Hematopoietic multipotent progenitor cell treated with erythropoietin and hydrocortisone succinate and interleukin-3 and kit ligand, for 17 days (in vitro differentiated cells): ENCODE measurements at places on chromosomes 11 and 22.

GRCh38 chr22:50586416-50586815 is 3.8 kb upstream of the CHKB start:
- DNase-seq = no peak

GRCh38 chr11:128261011-128261421 is 326.3 kb downstream of the ETS1 start:
- DNase-seq = no peak

DNA sequence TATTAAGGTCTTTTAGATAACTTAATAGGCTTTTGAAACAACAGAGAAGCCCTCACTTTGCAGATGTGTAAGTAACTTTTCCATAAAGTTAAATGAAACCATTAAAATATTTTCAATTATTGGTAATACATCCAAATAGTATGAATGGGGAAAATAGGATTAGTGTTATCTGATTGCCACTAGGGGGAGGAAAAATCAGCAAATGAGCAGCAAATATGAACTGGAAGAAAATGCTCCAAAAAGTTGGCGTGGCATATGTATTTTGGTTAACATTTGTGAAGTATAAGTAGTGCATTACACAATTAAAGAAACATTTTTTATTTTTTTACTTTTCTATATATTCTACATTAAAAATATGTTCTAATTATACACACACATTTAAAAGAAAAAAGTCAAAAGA is 259.8 kb upstream of the ANO5 start:
- no peak for DNase-seq

GRCh38 chr11:109247071-109247470 is 174.9 kb upstream of the C11orf87 start:
- DNase-seq = no peak

DNA sequence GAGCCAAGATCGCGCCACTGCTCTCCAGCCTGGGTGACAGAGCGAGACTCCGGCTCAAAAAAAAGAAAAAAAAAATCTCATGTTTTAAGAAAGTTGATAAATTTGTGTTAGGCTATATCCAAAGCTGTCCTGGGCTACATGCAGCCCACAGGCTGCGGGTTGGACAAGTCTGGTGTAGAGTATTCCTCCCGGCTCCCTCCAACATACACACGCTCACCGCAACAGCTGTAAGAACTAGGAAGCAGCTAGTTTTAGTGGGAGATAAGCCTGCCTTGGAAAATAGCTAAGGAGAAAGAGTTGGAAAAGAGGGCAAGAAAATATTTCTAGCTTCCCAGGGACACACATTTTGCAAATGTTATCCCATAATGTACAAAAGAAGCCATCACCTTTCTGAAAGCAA is 46.6 kb downstream of the CELF1 start:
- DNase-seq = no peak

DNA sequence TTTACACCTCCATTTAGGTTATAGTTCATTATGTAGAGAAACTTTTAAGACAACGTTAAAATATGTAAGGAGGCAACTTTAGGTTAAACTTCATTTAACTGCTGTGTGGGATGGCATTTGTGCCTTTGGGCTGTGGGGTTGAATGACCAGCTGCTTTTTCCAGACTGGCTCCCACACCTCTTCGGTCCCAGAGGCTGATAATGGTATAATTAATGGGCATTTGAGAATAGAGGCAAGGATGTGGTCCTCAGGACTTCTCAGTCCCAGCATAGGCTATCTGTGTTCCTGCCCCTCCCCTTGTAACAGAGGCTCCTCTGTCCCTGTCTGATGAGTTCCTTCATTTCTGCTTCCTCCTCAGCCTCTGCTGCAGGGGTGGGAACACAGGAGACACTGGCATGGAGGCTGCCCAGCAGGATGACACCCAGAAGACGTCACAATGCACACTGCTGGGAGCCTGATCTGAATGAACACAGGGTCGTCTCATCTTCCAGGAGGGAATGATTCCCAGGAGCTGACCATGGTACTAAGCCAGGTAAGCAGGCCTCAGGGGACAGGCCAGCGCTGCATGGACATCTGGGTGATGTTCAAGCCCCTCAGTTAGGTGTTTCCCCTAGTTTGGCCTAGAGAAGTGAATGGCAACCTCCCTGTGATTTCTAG is 17.1 kb upstream of the GNAZ start:
- DNase-seq = no peak

DNA sequence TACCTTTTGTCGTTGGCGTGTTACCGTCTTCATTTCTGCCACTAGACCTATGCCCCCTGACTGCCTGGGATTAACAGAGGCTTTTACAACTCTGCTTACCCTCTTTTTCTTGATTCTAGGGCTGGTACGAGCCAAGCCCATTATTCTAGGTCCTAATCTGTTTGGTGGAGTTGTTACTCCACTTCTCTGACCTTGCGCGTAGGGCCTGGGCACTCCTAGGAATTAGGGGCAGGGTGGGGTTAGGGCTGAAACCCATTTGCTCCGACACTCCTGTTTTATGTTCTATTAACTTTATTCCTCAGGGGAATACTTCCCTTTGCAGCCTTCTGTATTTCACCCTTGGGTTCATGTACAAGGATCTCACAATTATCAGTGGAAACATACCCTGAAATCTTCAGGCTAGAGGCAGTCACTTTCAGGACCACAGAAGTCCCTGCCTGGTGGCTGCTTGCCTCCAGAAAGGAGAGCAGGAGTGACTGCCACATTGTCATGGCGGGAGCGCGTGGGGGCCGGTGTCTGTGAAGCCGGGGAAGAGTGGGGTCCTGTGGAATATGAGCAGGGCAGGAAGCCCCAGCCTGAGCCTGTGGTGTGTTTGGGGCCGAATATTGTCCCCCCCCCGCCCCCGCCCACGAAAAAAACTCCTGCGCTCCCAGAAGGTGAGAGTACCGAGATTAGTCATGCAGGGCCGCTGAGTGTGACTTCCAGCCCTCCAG is 731 bp upstream of the SLC37A2 start:
- DNase-seq = no peak

DNA sequence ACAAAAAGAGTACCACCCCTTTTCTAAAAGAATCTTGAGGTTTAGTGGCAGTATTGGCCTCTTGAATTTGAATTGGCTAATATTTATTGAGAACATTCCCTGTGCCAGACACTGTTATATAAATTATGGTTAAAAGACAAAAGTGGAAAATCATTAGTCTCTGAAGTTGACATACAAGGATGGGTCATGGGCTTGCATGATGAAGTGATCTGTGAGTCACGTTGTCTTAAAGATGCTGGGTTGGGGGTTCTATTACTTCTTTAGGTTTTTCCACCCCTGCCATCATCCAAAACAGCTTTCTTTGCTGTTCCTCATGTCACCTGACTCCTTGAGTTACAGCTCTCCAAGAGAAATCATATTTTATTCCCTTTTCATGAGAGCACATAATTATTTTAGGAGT is 85.0 kb downstream of the CD44 start:
- DNase-seq = no peak

DNA sequence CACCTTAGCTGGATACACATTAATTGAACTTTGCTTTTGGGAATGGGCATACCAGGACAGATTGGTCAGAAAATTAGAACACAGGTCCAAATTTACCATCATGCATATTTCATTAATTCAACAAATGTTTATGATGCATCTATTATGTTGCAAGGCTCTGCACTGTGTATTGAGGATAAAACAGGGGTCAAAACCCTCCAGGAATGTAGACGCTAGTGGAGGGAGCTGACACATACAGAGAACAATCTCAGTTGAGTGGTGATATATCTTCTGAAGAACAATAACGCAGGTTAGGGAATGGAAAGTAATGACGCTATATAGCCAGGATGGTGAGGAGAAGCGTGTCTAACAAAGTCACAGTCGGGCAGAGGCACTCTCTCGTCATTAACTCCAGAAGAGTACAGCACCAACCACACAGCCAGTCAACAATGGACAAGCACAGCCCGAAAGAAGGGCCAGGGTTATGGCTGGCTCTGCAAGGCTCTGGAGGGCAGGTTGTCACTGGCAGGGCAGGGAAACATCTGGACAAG is 3.8 kb downstream of the FLI1 start:
- DNase-seq = no peak

DNA sequence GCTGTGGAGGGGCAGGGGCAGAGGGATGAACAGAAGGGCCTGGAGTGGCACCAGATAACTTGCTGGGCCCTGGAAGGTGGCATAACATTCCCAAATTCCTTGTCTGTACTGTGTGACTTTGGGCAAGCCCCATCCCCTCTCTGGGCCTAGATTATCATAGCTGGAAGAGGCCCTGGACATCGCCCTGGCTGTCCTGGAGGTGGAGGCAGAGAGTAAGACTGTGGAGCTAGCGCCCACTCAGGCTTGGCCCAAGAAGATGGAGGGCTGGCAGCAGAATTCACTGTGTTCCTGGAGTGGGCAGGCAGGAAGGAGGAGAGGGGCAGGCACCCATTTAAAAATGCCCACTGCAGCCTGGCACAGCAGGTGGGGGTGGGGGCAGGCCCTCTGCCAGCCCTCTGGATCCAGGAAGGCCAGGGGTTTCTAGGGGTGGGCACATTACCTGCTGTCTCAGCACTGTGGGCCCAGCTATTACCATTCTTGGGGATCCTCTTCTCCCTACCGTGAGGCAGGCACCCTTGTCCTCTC is 22.6 kb downstream of the ARHGEF17 start:
- no peak for DNase-seq

DNA sequence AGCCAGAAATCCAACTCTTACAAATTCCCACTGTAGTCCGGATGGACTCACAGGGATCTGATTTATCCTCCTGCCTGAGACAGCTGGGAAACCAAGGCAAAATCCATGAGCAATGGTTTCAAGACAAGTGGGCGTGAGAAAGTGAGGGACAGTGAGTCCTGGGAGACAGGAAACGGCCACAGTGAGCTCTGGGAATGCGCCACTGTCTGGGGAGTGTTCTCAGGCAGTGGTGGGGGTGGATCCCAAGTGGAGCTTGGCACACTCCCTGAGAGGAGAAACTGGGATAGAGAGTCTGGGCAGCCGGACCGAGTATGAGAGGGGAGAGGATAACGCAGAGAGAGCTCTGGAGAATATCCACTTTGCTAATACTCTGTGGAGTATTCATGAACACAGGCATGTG is 9.8 kb downstream of the IL17REL start:
- no peak for DNase-seq

DNA sequence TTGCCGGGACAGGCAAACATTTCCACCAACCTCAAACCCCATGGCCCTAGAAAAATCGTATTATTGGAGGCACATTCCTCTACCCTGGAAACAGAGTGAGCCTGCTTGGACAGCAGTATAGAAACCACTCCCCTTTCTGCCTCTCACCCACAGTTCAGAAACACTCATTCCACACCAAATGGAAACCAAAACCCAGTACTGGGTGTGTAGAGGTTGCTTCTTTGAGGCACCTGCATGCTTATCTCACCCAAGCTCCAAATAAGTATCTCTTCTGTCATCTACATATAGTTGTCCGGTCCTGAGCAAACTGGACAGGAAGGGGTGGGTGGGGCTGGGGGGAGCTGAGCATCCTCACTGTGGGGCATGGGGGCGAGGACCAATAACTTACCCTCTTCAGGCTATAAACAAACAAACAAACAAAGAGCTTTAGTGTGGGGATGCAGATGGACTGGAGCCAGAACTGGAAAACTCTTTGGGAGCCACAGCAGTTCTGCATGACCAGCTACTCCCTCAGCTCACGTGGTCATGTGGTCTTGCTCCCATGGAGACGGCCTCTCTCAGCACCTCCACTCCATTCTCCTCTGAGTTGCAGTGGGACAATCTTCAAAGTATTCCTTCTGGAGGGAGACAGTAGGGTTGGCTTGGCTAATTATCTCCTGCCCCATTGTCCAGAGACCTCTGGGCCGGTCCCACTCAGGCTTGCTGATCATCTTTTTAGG is 1.0 kb upstream of the PLAAT2 start:
- no peak for DNase-seq

- DNase-seq = no peak
Observed at GRCh38 chr11:69913591-69914285, 94.5 kb upstream of the FGF3 start.

GRCh38 chr11:108534274-108534882 is 36.2 kb upstream of the POGLUT3 start:
- no peak for DNase-seq

- DNase-seq = no peak
Observed at GRCh38 chr11:125063429-125064043, 431 bp downstream of the SLC37A2 start.

- no peak for DNase-seq
Observed at GRCh38 chr11:33652431-33652830, 48.2 kb downstream of the C11orf91 start.

DNA sequence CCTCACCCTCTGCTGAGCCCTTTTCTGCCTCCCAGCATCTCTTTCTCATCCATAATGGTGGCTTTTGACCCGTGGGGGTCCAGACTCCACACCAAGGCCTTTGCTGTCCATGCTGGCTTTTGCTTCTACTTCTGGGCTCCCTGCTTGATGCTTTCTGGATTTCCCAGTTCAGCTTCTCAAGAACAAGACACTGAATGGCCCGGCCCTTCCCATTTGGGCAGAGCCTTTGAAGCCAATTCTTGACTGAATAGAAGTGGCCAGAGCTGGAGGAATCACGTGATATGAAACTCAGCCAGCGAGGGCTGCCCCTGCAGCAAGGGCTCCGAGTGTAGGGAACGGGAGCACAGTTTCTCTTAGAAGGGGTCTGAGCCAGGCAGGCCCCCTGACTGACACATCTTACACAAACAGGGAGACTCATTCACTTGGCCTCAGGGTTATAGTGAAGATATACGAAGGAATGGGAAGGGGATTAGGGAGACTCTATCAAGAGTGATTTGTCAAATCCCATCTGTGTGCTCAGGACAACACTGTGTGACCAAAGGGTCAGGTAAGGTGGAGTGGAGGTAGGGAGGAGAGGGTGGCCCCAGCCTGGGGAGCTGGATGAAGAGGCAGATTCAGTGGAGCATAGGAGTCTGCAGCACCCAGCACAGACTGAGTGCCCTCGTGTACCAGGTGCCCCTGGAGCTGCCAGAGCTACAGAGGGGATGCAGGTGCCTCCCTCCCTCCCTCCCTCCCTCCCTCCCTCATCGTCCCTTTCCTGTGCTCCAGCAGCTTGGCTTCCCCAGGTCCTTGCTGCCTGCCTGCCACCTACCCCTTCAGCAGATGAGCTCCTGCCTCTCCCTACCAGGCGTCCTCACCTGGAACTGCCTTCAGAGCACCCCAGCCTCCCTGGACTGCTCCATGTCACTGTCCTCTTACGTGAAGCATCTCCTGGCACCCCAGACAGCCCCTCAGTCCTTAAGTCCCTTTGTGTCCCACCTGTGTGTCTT is 106.0 kb downstream of the TRIM29 start:
- no peak for DNase-seq

DNA sequence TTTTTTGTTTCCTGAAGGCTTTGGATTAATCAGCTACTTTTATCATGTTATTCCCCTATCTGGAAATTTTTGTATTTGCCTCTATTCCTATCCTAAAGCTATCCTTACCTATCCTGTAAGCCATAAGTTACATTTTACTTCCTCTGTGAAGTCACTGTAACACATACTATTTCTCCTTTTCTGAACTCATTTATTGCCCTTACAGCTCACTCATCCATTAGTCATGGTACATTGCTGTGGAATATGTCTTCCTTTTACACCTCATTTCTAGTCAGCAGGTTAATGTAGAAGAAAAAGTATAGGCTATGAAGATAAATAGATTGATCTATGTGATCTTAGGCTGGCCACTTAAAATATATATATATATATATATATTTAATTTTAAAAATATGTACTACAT is 28.0 kb downstream of the SWAP70 start:
- no peak for DNase-seq

GRCh38 chr11:27410272-27410671 is 47.3 kb upstream of the CCDC34 start:
- DNase-seq = no peak

- DNase-seq = no peak
Observed at GRCh38 chr22:49298834-49299750, 528.6 kb downstream of the BRD1 start.

GRCh38 chr11:2927851-2928604 is 1.2 kb downstream of the PHLDA2 start:
- DNase-seq = no peak

- DNase-seq = no peak
Observed at GRCh38 chr22:43243324-43243723, 56.4 kb upstream of the TTLL12 start.
